ENCODE measurements at places on chromosomes 11 and 22. TPM values are rescaled to one million over a fixed set of nuclear protein-coding genes. Genes with fewer than 3 reads are reported as not detected.

The ADORA2A gene
- total RNA-seq: 41.4 TPM

The GGT5 gene
- 2.3 TPM for total RNA-seq

The GRK2 gene
- 29.1 TPM for total RNA-seq

The HMOX1 gene
- total RNA-seq: 96.1 TPM

The TTC12 gene
- total RNA-seq: 10.6 TPM

The GAL gene
- total RNA-seq: 5.3 TPM

The SCN2B gene
- total RNA-seq: not detected

The TUG1 gene
- 114 TPM for total RNA-seq

The MS4A6E gene
- not detected for total RNA-seq

The CEP126 gene
- 3.2 TPM for total RNA-seq

The DEFB131B gene
- total RNA-seq: not detected

The CNGA4 gene
- 0.07 TPM for total RNA-seq

The TRIM51 gene
- not detected for total RNA-seq

The FGF4 gene
- not detected for total RNA-seq

The CENPM gene
- total RNA-seq: 19.7 TPM

The PANX1 gene
- 30.6 TPM for total RNA-seq

The MMP26 gene
- total RNA-seq: not detected

The STT3A gene
- 321 TPM for total RNA-seq

The TYR gene
- total RNA-seq: not detected

The QSER1 gene
- 50.9 TPM for total RNA-seq

The HBB gene
- total RNA-seq: not detected

The LDHAL6A gene
- total RNA-seq: not detected

The CALCA gene
- not detected for total RNA-seq

The PHOX2A gene
- total RNA-seq: not detected

The BTBD18 gene
- not detected for total RNA-seq

The BTG4 gene
- total RNA-seq: not detected

The FAM83F gene
- total RNA-seq: not detected

The MFRP gene
- not detected for total RNA-seq

The CCND1 gene
- total RNA-seq: 295 TPM

The SLC25A45 gene
- 2.1 TPM for total RNA-seq

The TMEM191C gene
- 0.07 TPM for total RNA-seq

The DMC1 gene
- 4.2 TPM for total RNA-seq

The PIH1D2 gene
- 1.6 TPM for total RNA-seq

The TRIM29 gene
- not detected for total RNA-seq

All from thoracic aorta endothelial cell (primary cell).